Left ventricle myocardium inferior (tissue), 1 donor: ENCODE measurements at places on chromosomes 4 and X. TPM values are rescaled to one million over a fixed set of nuclear protein-coding genes. Genes with fewer than 3 reads are reported as not detected.

DNA sequence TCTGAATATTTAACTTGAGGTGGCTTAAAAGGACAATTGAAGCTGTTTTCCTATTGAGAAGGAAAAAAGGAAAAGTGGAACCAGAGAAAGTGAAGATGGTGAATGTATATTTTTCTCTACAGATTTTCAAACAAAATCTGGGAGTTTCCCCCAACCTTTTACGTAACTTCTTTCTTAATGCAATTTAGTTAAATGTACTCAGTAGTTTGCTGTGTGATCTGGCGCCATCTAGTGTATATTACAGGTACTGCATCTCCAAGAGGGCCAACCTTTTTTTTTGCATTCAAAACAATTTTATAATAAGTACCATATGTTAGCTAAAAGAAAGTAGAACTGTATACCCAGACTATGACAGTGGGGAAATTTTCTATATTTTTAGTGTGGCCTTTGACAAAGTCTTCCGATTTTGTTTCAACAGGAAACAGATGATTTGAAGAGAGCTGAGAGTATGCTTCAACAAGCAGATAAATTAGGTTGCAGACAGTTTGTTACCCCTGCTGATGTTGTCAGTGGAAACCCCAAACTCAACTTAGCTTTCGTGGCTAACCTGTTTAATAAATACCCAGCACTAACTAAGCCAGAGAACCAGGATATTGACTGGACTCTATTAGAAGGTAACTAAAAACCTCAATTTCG is 82.0 kb downstream of the PLS3 start:
- no peaks in the 10 kb centered on the region for H3K27me3 ChIP-seq
- no peak overlapping the region for H3K4me3 ChIP-seq
- peak overlapping the region; percentile 63 for H3K27ac ChIP-seq
- H3K36me3 ChIP-seq = peaks cover 58% of the 10 kb centered on the region

DNA sequence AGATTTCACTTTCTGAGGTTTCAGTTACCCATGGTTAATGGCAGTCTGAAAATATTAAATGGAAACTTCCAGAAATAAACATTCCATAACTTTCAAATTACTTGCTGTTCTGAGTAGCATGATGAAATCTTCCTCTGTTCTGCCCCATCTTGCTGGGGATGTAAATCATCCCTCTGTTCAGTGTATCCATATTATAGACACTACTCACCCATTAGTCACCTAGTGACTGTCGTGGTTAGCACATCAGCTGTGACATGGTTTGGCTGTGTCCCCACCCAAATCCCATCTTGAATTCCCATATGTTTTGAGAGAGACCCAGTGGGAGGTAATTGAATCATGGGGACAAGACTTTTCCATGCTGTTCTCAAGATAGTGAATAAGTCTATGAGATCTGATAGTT is 125.5 kb upstream of the GIMD1 start:
- no peaks in the 10 kb centered on the region for H3K27me3 ChIP-seq
- H3K4me3 ChIP-seq = no peak overlapping the region
- no peaks in the 10 kb centered on the region for H3K4me1 ChIP-seq
- no peaks in the 10 kb centered on the region for H3K36me3 ChIP-seq

The PDE5A gene
- 8.2 TPM for total RNA-seq

GRCh38 chr4:109111031-109111430 is 191.4 kb downstream of the COL25A1 start:
- H3K27ac ChIP-seq = no peak overlapping the region
- no peaks in the 10 kb centered on the region for H3K4me1 ChIP-seq
- no peaks in the 10 kb centered on the region for H3K36me3 ChIP-seq
- no peaks in the 10 kb centered on the region for H3K27me3 ChIP-seq
- DNase-seq = no peak

- peaks cover 44% of the 10 kb centered on the region for H3K4me1 ChIP-seq
- H3K27ac ChIP-seq = no peak overlapping the region
- H3K36me3 ChIP-seq = no peaks in the 10 kb centered on the region
- DNase-seq = no peak
- H3K4me3 ChIP-seq = no peak overlapping the region
- no peaks in the 10 kb centered on the region for H3K27me3 ChIP-seq
Measured at GRCh38 chr4:38566806-38567398, 97.1 kb upstream of the KLF3 start.
